Osteoblast (primary cell): ENCODE measurements at places on chromosomes 4 and X.

DNA sequence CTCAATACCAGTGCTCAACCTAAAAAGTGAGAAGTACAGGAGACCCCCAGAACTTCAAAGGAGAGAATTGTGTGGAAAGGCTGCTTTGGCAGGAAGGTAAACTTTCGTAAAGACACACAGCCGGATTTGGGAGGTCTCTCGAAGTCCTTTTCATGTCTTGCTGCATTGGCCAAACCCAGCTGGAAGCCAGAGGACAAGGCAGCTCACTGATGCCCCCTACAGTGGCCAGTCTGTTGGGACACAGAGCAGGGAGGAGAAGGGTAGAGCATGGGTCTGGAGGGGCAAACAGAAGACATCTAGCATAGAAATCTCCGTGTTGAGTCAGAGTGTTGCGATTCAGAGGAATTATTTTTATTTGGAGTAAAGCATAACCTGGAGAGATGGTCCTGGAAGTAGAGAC, 198.9 kb downstream of the ANK2 start:
- DNase-seq, result no peak

- DNase-seq, result no peak
Measured at GRCh38 chrX:85992811-85993229, 54.5 kb downstream of the CHM start.

GRCh38 chrX:110409925-110410324, 51.3 kb downstream of the RTL9 start:
- no peak for DNase-seq

GRCh38 chr4:7818399-7818911, 121.2 kb downstream of the AFAP1 start:
- no peak for DNase-seq

GRCh38 chr4:155900381-155900780, 3.1 kb upstream of the TDO2 start:
- DNase-seq, result peak; percentile 59

DNA sequence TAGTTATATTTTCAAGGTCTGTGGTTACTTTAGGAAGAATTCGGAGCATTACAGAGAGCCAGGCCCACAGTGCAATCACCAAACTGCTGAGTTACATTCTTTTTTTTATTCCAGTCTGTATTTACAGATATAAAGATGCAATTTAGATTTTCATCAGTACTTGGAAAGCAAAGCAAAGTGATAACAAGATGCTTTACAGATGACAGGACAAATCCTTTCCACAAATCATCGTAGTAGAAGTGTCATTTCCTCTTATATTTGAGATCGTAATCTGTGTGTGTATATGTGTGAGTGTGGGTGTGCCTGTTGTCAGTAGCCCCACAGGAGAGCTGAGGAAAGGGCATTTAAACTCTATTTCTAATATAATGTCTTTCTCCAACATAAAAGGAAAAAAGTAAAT, 1893.7 kb downstream of the STIM2 start:
- no peak for DNase-seq

DNA sequence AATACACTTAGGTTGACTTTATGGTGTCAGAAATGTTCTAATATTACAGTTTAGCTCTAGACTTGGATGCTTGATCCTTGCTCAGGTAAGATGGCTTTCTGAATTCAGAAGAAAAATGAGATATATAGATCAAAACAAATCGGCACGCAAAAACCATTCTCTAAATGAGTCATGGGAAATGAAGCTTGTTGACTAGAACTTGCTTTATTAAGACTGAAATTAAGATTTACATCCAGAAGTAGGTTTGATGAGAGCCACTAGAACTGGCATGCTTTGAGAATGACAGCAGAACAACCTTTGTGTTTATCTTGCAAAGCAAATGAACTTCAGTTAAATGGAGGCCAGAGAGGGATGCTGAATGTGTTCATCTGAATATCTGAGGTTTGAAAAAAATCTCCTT, 304.9 kb upstream of the KLF3 start:
- DNase-seq, result no peak

GRCh38 chr4:6880691-6881090, 28.9 kb upstream of the TBC1D14 start:
- DNase-seq, result peak; percentile 25

- DNase-seq, result peak; percentile 13
Measured at GRCh38 chr4:856225-856901, 30.4 kb upstream of the CPLX1 start.

GRCh38 chrX:94121799-94122198, 447.8 kb downstream of the FAM133A start:
- no peak for DNase-seq

DNA sequence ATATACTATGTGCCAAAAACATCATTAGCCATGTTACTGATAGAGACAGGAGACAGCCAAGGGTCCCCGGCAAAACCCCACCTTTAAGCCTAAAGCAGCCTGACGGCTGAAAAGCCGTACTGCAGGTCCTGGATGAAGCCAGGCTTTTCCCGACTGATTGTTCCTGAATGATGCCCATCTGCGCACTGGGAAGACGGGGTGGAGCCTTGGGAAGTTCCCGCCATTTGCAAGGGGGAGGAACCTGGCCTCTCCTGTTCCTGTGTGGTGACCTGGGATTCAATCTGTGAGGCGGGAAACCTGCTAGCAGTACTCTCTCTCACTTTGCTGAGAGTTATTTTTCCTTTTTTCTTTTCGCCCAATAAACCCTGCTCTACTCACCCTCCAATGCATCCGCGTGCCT, 15.1 kb upstream of the CAMK2D start:
- no peak for DNase-seq

GRCh38 chr4:6782846-6783110, 251 bp downstream of the KIAA0232 start:
- DNase-seq, result no peak

DNA sequence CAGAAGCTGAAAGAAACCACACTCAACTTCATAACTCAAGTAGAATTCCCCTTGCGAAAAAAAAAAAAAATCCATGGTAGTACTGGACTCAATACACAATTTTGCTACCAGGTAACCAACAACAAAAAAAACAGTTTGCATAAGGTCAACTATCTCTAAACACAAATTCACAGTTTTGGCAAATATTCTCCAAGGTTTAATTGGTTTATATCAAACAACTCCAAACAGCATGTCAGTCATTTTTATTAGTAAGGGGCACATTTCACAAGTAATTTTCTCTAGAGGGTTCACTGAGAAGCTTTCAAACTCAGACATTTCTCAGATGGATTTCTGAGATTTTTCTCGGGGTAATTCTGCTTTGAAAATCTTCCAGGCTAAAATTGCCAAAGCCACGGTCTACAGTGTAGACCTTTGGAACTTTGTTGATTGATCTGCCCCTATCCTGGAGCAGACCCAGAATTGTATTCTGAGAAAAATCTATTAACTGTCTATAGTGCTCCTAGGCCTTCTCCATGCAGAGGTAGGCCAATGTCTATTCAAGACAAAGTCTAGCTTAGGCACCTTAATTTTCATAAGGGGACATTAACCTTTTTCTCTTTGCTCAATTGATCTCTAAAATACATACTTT, 73.7 kb upstream of the NFKB1 start:
- no peak for DNase-seq

- DNase-seq, result no peak
Measured at GRCh38 chr4:87081826-87082225, 138.6 kb downstream of the KLHL8 start.

GRCh38 chr4:47533689-47534347, 48.7 kb downstream of the ATP10D start:
- DNase-seq, result no peak

DNA sequence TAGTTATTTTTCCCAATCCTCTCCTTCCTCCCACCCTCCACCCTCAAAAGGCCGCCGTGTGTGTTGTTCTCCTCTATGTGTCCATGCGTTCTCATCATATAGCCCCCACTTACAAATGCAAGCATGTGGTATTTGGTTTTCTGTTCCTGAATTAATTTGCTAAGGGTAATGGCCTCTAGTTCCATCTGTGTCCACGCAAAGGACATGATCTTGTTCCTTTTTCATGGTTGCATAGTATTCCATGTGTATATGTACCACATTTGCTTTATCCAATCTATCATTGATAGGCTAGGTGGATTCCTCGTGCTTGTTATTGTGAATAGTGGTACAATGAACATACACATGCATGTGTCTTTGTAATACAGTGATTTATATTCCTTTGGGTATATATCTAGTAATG, 1193.7 kb downstream of the RPA4 start:
- no peak for DNase-seq

DNA sequence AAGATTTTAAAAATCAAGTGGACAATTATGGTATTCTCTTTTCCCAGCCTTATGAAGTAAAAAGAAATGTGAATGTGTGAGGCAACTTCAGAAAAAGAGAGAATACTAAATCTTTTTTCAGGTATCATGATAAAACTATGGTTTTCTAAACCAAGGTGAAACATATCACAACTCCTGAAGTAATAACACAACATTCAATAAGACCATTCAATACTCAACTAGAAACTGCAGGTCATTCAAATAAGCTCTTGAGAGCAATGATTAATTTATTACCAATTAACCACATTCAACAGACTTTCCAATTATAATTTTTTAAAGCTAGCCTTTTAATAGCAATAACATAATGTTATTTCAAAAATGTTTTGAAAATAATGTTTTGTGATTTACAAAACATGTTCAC, 35.8 kb downstream of the SLC10A7 start:
- DNase-seq, result no peak
